ENCODE measurements at places on chromosomes 1 and 21. TPM values are rescaled to one million over a fixed set of nuclear protein-coding genes. Genes with fewer than 3 reads are reported as not detected.

Gene CYP4A22
- not detected for total RNA-seq

Gene CGN
- 23.5 TPM for total RNA-seq

Gene SLC35F3
- total RNA-seq = not detected

Gene ENAH
- total RNA-seq = 19.4 TPM

Gene KCNK1
- total RNA-seq = 20.5 TPM

Gene RAB7B
- 9.0 TPM for total RNA-seq

Gene EPHA8
- total RNA-seq = not detected

Gene MASP2
- not detected for total RNA-seq

Gene TRIM67
- 0.03 TPM for total RNA-seq

Gene ARHGAP30
- total RNA-seq = 0.58 TPM

Gene PLCH2
- 3.1 TPM for total RNA-seq

Gene BARHL2
- not detected for total RNA-seq

Gene AMY1A
- total RNA-seq = not detected

Gene IGSF5
- total RNA-seq = 0.41 TPM

Gene CRP
- total RNA-seq = not detected

Gene HES3
- total RNA-seq = not detected

Gene OR2T11
- not detected for total RNA-seq

Gene OR2AK2
- total RNA-seq = not detected

Gene ERICH3
- total RNA-seq = not detected

Gene C1orf185
- total RNA-seq = not detected

Gene LCE1C
- total RNA-seq = not detected

Gene NBPF20
- total RNA-seq = 0.39 TPM

Gene CYB561D1
- total RNA-seq = 5.9 TPM

Gene DNAJC6
- 0.10 TPM for total RNA-seq

Gene TFF1
- 4.6 TPM for total RNA-seq

Gene COL16A1
- total RNA-seq = 37.5 TPM

Gene C1QTNF12
- total RNA-seq = 4.1 TPM

Gene SRM
- total RNA-seq = 70.7 TPM

Gene MTARC2
- 6.6 TPM for total RNA-seq

Gene AIRE
- not detected for total RNA-seq

Gene LRRC8B
- 11.5 TPM for total RNA-seq

Gene METTL18
- 2.2 TPM for total RNA-seq

Gene SAMD13
- total RNA-seq = 0.43 TPM

Gene CLDN17
- total RNA-seq = not detected

Gene TNFRSF9
- total RNA-seq = not detected

Gene AADACL4
- total RNA-seq = not detected

Gene CD5L
- not detected for total RNA-seq

Gene GLIS1
- total RNA-seq = not detected

Gene C21orf91
- 2.7 TPM for total RNA-seq

Gene KCNC4
- total RNA-seq = 0.13 TPM

Gene OLIG1
- total RNA-seq = not detected

Gene IKBKE
- total RNA-seq = 12.0 TPM

Gene CYP4Z1
- total RNA-seq = not detected

Gene TSPEAR
- total RNA-seq = not detected

Gene CCDC17
- total RNA-seq = 1.3 TPM

Gene KIF21B
- total RNA-seq = 3.8 TPM

Gene FMN2
- not detected for total RNA-seq

Gene MTFR1L
- 22.0 TPM for total RNA-seq
